ENCODE measurements at places on chromosomes 16 and 17.
A peak's percentile ranks its signal among the peaks of the same experiment; 100 is the strongest.

DNA sequence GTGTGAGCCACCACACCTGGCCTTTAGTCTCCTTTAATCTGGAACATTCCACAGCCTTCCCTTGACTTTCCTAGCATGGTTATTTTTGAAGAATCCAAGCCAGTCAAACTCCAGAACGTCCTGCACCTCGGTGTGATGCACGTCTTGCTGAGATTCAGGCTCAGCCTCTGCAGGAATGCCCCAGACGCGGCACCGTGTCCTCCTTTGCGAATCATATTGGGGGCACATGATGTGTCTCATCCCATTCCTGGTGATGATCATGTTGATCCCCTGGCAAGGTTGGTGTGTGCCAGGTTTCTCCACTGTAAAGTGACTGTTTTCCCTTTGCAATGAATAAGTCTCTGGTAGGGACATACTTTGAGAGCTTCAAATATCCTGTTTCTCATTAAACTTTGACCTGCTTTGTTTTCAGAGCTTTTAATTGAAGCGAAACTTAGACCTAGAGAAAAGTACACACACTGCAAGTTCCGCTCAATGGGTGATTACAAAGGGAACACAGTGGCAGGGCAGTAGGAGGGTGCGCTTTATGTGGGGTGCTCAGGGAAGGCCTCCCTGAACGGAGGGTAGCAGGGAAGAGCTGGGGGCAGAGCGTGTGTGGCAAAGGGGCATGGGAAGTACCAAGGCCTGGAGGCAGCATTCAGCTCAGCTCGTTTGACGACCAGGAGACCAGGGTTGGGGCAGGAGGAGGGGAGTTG, 9.6 kb upstream of the ATP2C2 start:
- DNase-seq, result no peak

- peak; percentile 25 for DNase-seq
Measured at GRCh38 chr16:54285414-54286089, 1.0 kb downstream of the IRX3 start.

- no peak for DNase-seq
Measured at GRCh38 chr16:50681021-50681885, at the start of gene SNX20. Gene SNX20, minus strand, starts transcription at chr16:50681312. Its CDS starts 3,786 bp downstream, at chr16:50677526.

DNA sequence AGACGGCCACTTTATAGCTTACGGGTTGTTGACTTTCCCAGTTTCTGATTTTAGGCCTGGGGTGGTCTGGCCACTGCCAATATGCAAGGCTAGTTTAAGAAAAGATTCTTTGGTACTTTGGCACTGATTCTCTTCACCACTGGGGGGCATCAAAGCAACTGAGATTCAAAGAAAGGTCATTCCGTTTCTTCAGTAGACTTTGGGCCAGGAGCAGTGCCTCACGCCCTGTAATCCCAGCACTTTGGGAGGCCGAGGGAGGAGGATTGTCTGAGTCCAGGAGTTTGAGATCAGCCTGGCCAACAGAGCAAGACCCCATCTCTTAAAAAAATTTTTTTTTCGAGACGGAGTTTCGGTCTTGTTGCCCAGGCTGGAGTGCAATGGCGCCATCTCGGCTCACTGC, 53.0 kb downstream of the RPA1 start:
- peak; percentile 68 for DNase-seq

DNA sequence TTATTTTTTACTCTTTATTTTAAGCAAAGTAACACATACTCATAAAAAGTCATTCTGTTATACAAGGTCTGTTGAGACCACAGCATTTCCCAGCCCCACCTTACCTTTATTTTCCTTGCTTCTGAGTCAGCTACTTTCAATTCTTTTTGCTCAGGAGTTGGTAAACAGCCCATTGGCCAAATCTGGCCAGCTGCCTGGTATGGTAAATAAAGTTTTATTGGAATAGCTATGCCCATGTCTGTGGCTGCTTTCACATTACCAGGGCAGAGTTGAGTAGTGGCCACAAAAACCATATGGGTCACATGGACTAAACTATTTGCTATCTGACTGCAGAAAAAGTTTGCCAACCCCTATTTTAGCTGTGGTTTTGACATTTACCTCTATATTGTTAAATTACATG, 3.4 kb upstream of the NSRP1 start:
- DNase-seq, result no peak

DNA sequence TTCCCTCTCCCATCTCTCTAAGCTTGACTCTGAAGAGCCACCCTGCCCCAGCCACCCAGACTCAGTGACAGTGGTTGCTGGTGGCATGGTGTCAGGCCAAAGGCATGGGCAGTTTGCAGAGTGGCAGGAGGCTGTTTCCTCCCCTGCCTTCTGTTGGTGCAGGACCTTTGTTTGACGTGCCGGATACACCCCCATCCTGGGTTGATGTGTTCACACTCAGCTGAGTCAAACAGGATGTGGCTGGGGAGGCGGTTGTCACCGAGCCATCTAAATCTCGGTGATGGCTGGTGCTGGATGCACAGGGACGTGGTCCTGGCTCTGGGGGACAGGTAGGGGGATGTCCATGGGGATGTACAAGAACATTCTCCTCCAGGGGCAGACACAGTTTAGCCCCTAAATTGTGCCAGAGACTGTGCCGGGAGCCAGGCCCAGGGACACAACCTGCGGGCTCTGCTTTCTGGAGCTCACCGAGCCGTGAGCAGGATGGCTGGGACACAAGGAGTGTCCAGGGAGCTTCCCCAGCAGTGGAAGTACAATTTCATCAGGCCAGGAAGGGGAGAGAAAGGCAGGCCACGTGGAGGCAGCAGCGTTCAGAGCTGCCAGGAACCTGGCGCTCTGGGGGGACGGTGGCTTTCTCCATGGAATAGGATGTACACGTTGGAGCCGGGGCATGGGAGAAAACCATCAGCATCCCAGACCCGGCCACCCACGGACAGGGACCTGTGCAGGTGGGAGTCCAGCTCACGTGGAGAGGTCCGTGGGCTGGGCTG, 264.2 kb downstream of the SEC14L1 start:
- no peak for DNase-seq

DNA sequence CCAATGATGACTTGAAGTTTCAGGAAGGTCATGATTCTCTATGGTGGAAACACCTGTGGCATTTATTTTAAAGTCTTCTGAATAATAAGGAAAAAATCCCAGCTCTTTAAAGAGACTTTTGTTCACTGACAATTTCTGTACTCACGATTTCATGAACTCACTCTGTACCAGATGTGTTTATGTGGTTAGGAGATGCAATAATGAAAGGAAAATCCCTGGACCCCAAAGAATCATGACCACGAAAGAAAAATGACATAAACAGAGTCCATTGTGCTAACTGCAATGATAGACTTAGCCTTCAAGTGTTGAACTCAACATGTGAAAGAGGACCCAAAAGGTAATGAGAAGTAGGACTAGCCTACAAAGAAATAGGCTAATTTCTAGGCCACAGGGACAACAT, 947.5 kb downstream of the CDH11 start:
- DNase-seq, result no peak

DNA sequence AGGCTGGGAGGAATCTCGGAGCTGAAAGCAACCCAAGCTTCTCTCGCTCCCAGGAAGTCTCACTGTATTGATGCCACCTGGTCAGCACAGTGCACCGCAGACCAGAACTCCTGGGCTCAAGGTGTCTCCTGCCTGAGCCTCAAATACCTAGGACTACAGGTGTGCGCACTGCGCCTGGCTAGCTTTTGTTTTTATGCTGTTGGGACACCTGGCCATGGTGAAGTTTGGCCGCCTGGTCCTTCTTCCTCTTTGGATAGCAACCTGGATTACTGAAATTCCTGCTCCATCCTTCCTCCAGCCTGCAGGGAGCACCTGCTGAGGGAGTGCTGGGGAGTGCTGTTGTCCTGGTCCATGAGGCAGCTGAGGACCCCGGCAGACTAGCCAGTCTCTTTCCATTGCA, 56.6 kb downstream of the COTL1 start:
- DNase-seq, result no peak

DNA sequence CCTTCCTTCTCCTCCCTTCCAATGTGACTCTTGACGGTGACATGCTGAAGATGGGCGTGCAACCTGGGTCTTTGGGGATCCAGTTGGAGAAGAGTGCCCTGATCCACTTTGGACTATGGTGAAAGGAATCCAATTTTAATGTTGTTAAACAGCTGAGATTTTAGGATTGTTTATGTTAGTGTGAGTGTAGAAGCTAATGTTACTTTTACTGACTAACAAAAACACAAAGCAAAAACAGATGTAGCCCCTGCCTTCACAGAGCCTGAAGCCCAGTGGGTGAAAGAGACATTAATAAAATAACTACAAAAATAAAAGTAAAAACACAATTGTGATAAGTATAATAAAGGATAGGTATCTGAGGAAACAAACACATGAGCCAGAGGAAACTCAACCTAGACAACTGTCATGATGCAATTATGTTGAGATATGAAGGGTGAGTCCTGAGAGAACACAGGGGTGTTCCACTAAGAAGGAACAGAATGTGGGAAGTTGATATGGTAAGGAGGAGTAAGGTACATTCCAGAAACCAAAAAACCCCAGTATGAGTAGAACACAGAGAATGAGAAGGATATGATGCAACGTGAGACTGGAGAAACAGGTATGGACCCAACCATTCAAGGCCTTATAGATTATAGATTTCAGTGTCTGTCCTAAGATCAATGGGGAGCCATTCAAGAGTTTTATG, 115.1 kb upstream of the PMFBP1 start:
- no peak for DNase-seq

- no peak for DNase-seq
Measured at GRCh38 chr16:8109510-8110369, 480.6 kb downstream of the TMEM114 start.

DNA sequence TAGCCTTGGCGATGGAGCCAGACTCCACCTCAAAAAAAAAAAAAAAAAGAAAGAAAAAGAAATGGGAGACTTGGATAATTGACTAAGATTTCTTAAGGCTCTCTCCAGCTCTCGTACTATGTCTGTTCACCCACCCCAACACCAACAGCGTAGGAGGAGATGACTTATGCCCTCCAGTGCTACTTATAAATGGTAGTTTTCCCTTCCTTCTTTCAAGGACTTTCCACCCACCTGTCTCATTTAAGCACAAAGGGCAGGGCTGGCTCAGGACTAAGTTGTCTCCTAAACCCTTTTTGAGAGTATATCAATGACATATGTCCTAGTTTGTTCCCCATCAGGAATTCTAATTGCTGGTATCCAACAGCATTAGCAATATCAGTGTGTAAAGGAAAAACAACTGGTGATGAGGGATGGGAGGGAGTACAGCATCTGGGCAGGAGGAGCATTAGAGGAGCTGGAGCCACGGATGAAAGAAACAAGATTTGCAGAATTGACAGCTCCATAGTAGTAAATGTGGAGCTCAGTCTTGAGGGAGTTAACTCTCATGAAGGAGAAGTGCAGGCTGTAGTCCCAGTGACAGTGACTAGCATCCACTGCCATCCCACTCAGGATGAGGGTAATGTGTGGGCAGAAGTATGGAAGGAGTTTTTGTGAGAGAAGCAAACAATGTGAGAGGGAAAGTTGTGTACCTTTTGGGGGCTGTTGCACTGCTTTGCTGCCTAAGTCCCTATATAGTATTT, 17.2 kb downstream of the UBE2Z start:
- no peak for DNase-seq

GRCh38 chr17:76998839-76999238, 130.6 kb downstream of the MGAT5B start:
- no peak for DNase-seq

DNA sequence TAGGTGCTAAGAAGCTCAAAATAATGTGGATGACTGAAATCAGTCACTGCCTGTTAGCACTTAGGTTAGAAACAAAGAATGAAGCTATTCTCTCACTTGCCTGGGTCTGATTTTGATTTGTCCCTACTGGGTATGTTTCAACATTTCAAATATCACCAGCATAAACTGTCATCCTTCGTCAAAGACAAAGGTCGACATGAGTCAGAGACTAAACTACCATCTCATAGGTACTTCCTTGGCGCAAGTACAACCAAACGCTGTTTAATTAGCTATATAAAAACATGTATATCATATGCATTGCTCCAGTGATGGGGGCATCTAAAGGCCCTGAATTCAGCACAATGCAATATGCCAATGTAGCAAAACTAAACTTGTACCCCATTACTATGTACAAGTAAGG, 4.0 kb downstream of the AKTIP start:
- DNase-seq, result no peak

GRCh38 chr16:55301385-55302008, 22.5 kb upstream of the IRX6 start:
- DNase-seq, result no peak

GRCh38 chr16:47463771-47464624, 2.9 kb downstream of the PHKB start:
- no peak for DNase-seq

DNA sequence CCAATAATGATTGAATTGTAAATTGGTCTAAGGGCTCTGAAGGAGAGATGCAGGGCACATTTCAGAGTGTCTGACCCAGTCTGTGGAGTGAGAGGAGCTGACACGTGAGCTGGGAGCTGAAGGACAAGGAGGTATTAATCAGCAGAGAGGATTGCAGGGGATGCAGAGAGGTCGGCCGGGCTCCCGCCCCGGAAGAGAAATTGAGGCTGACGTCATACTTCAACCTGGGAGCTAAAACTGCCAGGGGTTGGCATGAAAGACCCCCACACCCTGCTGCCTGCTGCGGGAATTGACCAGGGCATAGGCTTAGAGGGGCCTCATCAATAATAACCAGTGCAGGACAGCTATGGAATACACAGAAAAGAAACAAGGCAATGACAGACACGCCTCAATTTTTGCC, 53.6 kb upstream of the CLEC19A start:
- no peak for DNase-seq

- DNase-seq, result no peak
Measured at GRCh38 chr16:49468611-49469310, 95.2 kb downstream of the C16orf78 start.

DNA sequence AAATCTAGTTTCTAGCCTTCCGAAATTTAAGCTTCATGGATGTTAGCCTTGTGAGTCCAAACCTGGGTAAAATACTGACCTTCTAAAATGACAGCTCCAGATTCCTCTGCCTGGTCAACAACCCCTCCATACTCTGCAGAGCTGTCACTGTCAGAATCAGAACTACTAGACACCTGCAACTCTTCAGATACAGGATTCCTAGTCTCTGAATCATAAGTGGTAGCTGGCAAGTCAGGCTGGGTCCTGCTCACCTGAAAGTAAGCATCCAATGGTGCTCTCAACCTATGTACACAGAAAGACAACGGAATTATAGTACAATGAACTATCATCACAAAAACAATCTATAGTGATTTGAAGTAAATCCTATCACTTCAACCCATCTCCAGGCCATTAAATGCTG, 14.8 kb downstream of the RFWD3 start:
- no peak for DNase-seq

DNA sequence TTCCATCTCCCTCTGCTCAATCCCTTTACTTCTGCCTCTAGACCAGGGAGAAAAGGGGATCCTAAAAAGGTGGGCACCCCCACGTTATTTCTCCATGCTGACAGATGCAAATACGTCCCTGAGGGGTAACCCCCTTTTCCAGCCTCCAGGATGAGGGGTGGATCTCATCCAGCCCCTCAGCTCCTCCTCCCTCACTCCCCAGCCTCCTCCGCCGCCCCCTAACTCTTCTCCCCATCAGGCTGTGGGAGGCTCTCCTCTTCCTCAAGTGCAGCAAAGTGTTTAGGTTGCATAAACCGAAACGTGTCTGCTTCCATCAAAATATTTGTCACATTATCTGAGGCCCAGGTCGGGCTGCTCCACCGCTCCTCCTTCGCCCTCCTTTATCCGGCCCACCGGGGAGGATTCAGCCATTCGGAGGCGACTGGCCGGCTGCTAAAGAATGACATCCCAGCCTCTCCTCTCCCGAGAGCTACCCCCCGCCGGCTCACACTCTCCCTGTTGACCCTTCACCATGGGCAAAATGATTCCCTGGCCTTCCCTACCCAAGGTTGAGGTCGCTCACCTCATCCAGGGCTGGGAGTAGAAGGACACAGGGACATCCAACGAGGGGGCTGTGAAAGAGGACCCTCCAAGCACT, 1.2 kb upstream of the C1QL1 start:
- DNase-seq, result no peak
